ENCODE measurements at places on chromosomes 16 and 17. TPM values are rescaled to one million over a fixed set of nuclear protein-coding genes. Genes with fewer than 3 reads are reported as not detected.

- no peak for DNase-seq
Observed at GRCh38 chr17:79501910-79502309, 108.9 kb downstream of the RBFOX3 start.

DNA sequence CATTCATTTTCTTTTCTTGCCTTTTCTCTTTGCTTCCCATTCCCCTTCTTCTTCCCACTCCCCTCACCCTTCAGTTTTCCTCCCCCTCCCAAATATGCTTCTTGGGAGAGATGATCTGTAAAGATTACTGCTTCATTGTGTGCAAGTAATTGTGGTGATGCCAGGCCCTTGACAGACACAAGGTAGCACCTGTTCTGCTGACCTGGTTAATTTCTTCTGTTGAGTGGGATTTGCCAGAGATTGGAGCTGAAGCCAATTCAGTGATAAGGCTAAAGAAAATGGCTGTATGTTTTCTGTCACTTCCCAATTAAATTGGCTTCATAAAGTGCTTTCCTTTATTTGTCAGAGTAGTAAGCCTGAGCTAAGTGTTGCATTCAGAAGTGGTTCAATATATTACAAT is 44.5 kb downstream of the AATF start:
- peak; percentile 60 for DNase-seq

GRCh38 chr17:6818938-6819337 is 12.6 kb downstream of the TEKT1 start:
- no peak for DNase-seq

- no peak for DNase-seq
Observed at GRCh38 chr16:29849505-29849904, 13.5 kb downstream of the CDIPT start.

- DNase-seq, result no peak
Observed at GRCh38 chr16:55082591-55082976, 151.9 kb downstream of the IRX5 start.

- DNase-seq, result no peak
Observed at GRCh38 chr16:56111100-56111499, 80.2 kb upstream of the GNAO1 start.

DNA sequence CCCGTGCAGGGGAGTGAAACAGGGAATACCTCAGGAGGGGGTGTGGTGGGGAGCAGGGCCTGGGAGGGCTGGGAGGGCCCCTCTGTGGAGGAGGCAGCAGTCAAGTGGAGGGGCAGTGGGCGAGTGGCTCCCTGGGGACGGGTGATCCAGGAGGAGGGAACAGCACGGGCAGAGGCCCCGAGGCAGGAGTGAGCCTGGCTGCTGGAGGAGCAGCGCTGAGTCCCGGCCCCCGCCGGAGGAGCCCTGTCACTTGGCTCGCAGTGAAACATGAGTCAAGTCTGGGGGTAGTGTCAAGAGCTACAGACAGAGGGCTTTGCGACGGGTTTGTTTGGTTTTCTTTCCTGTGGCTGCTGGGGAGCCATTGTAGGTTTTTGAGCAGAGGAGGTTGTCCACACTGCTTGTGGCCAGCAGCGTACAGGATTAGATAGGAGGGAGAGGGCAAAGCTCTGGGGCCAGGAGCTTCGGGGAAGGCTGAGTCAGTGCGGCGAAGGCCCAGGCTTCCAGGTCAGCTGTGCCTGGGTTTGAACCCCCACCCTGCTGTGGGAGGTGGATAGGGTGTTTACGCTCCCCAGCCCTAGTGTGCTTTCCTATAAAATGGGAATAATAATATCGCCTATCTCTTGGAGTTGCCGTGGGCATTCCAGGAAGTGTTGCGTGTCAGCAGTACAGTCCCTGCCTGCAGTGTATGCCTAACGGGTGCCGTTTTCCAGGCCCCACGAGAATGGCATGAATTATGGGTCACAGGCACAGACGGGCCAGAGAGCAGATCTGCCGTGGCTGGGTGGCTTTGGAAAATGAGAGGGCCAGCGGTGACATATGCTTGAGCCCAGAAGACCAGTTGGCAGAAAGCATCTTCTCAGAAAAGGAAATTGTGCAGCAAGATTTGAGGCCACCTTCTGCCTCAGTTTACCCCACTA is 115.9 kb upstream of the CIBAR2 start:
- DNase-seq, result no peak

DNA sequence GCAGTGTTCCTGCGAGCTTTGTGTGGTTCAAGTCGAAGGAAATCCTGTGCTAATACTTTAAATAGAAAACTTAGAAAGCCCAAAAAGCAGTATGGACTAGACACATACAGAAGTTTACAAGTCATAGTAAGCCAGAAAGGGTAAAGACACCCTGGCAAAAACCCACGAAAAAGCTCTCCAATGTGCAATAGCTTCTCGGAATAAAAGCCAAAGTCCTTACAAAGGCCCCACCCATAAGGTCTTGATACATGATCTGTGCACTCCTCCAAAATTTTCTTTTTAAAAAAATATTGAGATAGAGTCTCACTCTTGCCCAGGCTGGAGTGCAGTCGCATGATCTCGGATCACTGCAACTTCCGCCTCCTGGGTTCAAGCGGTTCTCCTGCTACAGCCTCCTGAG is 10.3 kb downstream of the C16orf86 start:
- no peak for DNase-seq

GRCh38 chr16:79644971-79645667 is 44.6 kb upstream of the MAF start:
- no peak for DNase-seq

DNA sequence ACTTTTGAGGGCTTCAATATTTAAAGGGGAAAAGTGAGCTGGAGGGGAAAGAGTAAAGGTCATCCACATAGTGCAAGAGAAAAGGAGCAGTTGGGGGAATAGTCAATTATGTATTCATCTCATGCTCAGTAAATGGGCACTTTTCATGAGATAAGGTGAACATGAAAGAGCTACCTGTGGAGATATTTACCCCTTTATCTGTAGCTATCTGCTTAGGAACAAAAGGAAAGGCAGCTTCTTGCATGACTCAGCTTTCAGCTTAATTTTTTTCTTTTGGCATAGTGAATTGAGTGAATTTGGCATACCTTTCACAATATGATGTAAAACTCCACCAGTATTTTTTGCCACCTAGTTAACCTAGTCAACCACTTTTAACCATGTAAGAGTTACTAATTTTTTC is 26.4 kb downstream of the CPD start:
- no peak for DNase-seq

GRCh38 chr16:29986931-29987330 is 8.5 kb downstream of the HIRIP3 start:
- DNase-seq, result no peak

GRCh38 chr17:376936-377863 is 24.6 kb upstream of the RPH3AL start:
- DNase-seq, result peak; percentile 41

- no peak for DNase-seq
Observed at GRCh38 chr17:38685491-38685890, 10.7 kb upstream of the EPOP start.

DNA sequence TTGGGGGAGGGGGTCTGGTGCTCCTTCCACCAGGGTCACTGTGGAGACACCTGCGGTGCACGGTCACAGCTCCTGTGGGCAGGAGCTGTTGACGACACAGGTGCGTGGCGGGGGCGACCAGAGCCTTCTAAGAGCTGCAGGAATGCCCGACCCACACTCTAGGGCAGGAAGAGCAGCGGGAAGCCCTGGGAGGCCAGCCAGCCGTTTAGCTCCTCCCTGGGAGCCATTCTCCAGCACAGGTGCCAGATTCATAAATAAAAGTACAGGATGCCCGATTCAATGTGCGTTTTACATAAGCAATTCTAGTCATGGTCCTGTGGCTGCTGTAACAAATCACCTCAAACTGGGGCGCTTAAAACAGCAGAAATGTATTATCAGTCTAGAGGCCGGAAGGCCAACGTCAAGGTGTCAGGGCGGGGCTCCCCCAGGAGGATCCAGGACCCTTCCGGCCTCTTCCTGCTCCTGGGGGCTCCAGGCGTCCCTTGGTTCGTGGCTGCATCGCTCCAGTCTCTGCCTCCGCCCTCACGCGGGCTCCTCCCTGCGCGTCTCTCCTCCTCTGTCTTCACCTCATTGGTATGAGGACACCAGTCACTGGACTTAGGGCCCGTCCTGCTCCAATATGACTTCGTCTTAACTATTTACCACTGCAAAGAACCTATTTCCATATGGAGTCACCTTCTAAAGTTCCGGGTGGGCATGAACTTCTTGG is 155.4 kb downstream of the FOXL1 start:
- DNase-seq, result no peak

DNA sequence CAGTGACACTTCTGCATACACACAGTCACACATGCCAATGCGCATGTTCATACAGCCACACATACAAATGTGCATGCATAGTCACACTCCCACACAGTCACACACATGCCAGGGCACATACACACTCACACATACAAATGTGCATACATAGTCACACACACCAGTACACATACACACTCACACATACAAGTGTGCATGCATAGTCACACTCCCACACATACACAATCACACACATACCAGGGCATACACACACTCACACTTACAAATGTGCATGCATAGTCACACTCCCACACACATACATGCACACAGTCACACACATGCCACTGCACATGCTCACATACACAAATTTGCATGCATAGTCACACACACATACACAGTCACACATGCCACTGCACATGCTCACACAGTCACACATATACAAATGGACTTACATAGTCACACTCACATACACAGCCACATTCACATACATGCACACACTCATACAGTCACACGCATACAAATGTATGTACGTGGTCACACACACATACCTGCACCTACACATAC is 84.2 kb downstream of the SOCS1 start:
- DNase-seq, result no peak

DNA sequence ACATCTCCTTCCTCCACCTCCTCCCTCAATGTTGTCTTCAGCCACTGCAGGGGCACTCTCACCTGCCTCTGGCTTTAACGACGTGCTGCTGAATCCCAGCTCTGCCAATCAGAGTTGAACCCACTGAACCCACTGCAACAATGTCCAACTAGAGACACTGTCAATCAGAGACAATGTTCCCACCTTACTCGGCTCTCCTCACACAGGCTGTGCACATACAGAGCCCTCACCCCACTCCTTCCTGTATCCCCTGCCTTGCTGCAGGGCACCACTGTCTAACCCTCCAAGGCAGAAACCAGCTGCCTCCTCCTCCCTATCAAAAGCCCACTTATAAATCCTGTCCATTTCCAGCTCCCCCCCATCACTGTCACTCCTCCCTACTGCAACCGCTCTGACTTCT is 58.7 kb downstream of the ANKRD11 start:
- no peak for DNase-seq

Gene CPD
- total RNA-seq, result 38.6 TPM

Gene SDR42E2
- total RNA-seq, result not detected

Gene TPSG1
- not detected for total RNA-seq

Gene PYY
- not detected for total RNA-seq

Gene ENO3
- 52.8 TPM for total RNA-seq
